Activated T-cell treated with anti-CD3 and anti-CD28 coated beads for 4 hours (primary cell): ENCODE measurements at places on chromosomes 2 and 18.
A peak's percentile ranks its signal among the peaks of the same experiment; 100 is the strongest.

- DNase-seq = no peak
These were observed 1354.8 kb upstream of the CDH2 start for GRCh38 chr18:29531746-29532145.

DNA sequence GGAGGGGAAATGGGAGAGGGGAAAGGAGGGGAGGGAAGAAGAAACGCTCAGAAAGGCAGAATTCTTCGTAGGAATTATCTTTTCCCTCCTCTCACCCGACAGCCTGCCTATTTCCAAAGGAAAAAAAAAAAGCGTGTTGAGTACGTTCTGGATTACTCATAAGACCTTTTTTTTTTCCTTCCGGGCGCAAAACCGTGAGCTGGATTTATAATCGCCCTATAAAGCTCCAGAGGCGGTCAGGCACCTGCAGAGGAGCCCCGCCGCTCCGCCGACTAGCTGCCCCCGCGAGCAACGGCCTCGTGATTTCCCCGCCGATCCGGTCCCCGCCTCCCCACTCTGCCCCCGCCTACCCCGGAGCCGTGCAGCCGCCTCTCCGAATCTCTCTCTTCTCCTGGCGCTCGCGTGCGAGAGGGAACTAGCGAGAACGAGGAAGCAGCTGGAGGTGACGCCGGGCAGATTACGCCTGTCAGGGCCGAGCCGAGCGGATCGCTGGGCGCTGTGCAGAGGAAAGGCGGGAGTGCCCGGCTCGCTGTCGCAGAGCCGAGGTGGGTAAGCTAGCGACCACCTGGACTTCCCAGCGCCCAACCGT, at the start of gene GAD1:
Gene GAD1 (plus strand): TSS at position 384 of the 589 bp plus-strand sequence. CDS start 1,705 bp downstream, outside the sequence.
- peak; percentile 60 for DNase-seq

GRCh38 chr2:85913884-85914881, 25.4 kb upstream of the ST3GAL5 start:
- no peak for DNase-seq

- no peak for DNase-seq
These were observed 19.3 kb upstream of the CHMP1B start for GRCh38 chr18:11831921-11832320.

DNA sequence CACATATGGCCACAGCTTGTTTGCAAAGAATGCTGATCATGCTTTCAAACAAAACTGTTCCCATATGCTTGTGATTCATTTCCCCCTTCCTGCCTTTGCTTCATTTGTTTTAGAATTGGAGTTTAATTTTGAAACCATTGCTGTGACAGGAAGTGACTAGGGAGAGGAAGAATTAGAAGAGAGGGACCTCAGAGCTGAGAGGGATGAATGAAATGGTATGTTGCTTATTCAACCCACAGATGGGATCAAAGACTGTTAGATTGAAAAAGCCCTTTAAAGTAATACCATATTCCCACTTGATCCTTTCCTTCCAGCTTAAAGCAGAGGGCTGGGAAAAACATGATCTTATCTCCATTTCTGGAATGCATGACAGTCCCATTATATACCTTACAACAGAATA, 106.2 kb upstream of the RNF152 start:
- DNase-seq = no peak

DNA sequence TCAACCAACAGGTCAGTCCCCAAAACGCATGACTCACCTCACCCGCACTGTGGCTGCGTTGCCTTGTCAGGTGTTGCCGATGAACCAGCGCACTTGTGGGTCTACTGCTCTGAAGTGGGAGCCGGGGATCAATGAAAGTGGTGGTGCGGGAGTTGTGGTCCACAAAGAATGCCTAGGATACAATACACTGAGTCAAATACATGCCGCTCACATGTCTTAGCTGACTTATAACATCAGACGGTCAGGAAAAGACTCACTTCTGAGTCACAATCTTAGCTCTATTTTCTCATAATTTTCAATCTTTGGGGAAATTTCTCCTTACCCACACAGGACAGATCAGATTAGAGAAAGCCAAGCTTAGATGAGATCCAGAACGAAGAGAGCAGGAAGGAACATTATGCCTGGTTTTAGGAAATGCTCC, 107.1 kb upstream of the STK17B start:
- no peak for DNase-seq

GRCh38 chr2:120863146-120863545, 127.5 kb downstream of the GLI2 start:
- no peak for DNase-seq

GRCh38 chr18:58207520-58208152, 163.6 kb downstream of the NEDD4L start:
- DNase-seq = no peak

GRCh38 chr2:17083902-17084301, 418.3 kb upstream of the CYRIA start:
- DNase-seq = no peak

DNA sequence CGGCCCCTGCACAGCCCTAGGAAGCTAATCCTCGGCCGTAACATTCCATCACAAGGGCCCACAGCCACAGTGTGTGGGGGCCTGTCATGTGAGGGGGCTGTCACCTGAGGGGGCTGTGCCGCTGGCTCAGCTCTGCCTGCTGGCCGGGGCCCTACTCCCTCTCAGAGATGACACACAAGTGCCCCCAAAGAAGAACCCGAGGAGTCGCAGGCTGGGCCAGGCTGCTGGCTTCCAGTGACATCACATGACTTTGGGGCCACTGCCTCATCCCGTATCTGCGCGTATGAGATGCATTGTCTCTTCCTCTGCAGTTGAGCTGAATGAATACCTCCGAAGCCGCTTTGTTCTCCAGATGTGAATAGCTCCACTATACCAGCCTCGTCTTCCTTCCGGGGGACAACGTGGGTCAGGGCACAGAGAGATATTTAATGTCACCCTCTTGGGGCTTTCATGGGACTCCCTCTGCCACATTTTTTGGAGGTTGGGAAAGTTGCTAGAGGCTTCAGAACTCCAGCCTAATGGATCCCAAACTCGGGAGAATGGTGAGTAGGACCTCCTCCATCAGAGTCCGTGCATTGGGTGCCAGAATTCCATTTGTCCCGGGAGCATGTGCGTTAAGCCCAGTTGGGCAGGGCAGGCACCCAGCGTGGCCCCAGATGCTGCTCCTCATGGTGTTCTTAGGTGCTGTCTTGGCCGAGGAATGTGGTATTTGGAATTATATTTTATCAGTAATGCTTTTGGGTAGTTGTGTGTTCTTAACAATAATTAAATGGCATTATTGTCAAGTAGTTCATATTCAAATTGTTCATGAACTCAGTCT, at the start of gene CNDP1:
Gene CNDP1 (plus strand): TSS at position 351 of the 820 bp plus-strand sequence. CDS start 168 bp downstream, at position 519.
- DNase-seq = no peak

DNA sequence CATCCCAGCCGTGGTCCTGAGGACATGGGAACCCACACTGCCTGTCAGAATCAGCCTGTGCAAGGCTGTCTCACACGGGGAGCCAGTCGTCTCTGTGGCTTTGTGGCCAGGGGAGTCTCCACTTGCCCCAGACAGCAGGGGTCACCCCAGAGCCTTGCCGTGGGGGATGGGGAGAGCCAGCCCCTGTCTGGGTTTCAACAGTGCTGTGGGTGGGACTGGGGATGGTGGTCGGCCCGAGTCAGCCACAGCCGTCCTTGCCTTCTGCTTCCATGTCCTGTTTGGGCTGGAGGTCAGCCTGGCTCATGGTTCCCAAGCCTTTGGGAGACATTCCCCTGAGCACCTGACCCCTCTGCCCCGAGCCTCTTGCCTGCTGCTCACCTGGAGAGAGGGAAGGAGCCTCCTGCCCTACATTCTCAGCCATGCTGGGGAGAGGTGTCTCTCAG, 19.6 kb downstream of the GPR35 start:
- DNase-seq = no peak

GRCh38 chr18:56770873-56771272, 119.7 kb downstream of the WDR7 start:
- DNase-seq = no peak

DNA sequence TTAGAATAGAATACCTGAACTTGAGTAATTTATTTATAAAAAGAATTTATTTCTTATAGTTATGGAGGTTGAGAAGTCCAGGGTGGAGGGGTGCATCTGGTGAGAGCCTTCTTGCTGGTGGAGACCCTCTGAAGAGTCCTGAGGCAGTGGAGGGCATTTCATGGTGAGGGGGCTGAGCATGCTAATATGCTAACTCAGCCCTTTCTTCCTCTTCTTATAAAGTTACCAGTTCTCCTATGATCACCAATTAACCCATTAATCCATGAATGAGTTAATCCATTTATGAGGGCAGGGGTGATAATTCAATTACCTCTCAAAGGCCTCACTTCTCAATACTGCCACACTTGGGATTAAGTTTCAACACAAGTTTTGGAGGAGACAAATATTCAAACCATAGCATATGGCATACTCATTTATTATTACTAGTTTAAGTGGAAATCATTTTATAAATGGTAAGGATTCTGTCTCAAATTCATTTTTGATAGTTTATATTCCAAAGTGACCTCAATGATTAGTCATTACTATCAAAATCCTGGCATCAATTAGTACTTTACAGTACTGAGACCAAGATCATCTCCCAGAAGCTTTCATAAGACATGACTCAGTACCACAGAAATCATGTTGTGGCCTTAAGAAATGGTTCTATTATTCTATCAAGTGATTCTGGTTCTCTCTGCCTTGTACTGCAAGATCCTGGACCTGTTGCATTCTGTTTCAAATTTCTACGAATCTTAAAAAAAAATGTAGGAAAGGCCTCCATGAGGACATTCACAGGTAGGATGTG, 5.5 kb downstream of the ZNF396 start:
- no peak for DNase-seq

GRCh38 chr18:6755107-6755506, 25.6 kb downstream of the ARHGAP28 start:
- no peak for DNase-seq

DNA sequence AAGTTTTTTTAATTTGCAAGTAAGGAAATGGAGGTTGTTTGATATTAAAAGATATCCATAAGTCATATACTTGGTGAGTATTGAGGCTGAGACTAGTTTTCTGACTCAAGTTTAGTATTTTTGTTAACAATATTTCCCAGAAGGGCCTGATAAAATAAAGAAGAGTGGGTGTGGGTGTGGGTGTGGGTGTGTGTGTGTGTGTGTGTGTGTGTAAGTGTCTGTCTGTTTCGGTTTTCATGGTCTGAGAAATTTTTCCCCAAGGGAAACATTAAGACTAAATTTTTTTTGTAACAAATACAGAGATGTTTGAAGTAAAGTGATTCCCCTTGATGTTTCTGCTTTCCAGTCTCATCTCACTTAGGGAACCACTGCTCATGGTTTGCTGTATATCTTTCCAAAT, 36.5 kb downstream of the PPM1B start:
- peak; percentile 11 for DNase-seq

DNA sequence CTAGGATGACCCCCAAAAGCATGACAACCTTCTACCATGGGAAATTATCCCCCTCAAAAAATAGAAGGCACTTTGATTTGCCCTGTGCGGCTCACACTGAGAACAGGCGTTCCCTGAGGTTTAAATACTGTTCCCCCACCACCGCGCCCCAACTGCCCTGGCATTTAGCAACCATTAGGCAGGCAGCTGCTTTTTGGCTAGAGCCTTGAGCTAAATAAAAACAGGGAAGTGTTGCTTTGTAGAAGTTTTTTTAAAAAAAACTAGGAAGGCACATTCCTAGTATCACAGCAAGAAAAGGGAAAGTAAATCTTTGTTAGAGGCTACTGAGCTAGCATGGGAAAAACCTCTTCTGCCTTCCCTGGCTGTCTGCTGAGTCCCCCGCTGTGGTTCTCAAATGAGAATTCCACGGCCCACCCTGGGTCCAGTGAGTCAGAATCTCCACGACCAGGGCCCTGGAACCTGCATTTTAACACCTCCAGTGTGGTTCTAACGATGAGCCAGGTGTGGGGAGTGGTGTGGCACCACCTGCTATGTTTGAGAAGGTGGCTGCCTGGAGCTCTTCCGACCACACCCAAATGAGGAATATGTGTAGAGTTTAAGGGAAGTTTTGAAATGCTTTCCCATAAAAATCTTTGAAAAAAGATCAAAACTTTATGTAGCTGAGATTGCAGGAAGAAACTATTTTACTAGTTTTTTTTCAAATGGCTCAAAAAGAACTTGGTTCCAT, 66.4 kb downstream of the VIT start:
- DNase-seq = no peak

DNA sequence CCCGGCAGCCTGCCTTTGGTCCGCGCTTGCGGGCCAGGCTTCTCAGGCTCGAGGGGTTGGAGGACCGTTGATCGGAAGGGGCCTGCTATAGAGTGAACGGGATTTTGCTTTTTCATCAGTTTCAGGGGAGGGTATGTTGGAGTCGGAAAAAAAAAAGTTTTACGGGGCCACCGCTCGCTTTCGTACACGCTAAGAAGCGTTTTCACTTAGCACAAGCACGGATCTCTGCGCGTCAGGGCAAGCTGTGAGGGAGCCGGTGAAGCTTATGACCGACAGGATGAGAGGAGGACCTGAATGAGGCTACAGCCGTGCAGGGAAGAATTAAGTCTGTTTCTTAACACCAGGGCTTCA, 443 bp downstream of the CPSF3 start:
- DNase-seq = peak; percentile 3

DNA sequence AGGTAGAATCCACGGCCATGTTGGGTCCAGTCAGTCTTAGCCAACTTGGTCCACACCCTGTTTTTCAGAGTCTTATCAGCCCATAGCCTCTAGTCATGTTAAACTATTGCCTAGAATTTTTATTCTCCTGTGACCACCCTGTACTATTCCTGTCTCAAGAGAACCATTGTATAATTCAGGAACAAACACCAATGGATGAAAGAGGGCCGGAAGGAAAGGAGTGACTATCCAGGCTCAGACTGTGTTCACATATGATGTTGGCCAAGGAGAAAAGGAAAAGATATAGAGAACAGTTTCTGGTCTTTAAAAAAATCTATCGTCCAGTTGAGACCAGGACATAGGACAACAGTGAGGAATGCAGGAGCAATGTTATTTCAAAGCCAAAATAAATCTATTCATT, 82.9 kb upstream of the SETBP1 start:
- no peak for DNase-seq

- DNase-seq = no peak
These were observed 91.2 kb downstream of the SLC8A1 start for GRCh38 chr2:40360652-40361051.

DNA sequence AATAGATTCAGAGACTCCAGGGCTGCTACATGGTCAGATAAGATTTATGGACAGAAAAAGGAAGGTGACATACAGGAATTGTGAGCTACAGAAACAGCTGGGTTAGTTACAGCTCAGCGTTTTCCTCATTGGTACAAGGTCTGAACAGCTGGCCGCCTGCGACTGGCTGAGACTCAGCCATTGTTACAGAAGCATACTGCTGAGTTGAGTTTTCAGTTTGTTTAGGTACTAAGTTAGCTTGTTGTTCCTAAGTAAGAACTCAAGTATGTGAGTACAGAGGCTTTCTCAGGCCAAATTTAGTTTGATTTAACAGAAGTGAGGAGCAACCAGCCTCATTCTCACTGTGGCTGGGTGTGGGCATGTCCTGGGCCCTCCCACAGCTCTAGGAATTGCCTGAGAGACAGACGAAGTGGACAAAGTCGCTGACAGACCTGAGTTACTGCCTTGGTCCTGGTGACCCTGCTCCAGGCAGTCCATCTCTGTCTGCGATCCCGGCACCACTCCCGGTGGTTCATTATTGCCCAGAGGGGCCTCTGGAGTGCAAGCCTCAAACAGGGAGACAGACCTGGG, 27.8 kb upstream of the RHOB start:
- DNase-seq = no peak

GRCh38 chr2:214244847-214245246, 166.0 kb upstream of the VWC2L start:
- DNase-seq = no peak
